ENCODE measurements at places on chromosomes 16 and 17. TPM values are rescaled to one million over a fixed set of nuclear protein-coding genes. Genes with fewer than 3 reads are reported as not detected.

Gene OR1E2
- polyA plus RNA-seq: not detected

Gene KRTAP1-5
- polyA plus RNA-seq: not detected

Gene TBKBP1
- 31.6 TPM for polyA plus RNA-seq

Gene PPP1R1B
- 13.0 TPM for polyA plus RNA-seq

Gene CDK10
- polyA plus RNA-seq: 127 TPM

Gene HOXB2
- polyA plus RNA-seq: 42.7 TPM

Gene MAP2K4
- 37.3 TPM for polyA plus RNA-seq

Gene BCAS3
- 27.0 TPM for polyA plus RNA-seq

Gene ADGRG3
- polyA plus RNA-seq: 0.48 TPM

Gene RAP1GAP2
- polyA plus RNA-seq: 25.1 TPM

Gene AOC3
- polyA plus RNA-seq: 6.3 TPM

Gene PLLP
- 14.7 TPM for polyA plus RNA-seq

Gene TOX3
- 32.5 TPM for polyA plus RNA-seq

Gene TBC1D3C
- not detected for polyA plus RNA-seq

All from renal cortex interstitium (tissue), 15 donors.